Stimulated activated CD4-positive, alpha-beta T cell treated with anti-CD3 and anti-CD28 coated beads, Interleukin-1b, Interleukin-23, amount 100 ng/mL, for 1 hour (primary cell): ENCODE measurements at places on chromosomes 7 and 10.

GRCh38 chr7:127477295-127478023 is 85.0 kb upstream of the ZNF800 start:
- no peak for DNase-seq

DNA sequence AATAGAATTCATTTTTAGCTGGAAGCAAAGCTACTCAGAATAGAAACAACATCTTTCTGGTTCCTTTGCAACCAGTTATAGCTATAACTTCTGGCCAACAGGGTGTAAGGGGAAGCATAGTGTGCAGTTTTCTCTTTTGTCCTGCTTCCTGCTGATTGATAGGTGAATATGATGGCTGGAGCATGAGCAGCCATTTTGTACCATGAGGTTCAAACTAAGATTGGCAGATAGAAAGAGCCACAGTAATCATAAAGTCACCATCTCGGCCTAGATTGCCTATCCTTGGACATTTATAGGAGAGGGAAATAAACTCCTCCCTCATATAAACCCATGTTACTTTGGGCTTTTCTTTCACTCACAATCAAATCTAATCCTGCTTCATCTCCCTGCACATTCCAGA is 102.2 kb upstream of the FGFR2 start:
- no peak for DNase-seq

DNA sequence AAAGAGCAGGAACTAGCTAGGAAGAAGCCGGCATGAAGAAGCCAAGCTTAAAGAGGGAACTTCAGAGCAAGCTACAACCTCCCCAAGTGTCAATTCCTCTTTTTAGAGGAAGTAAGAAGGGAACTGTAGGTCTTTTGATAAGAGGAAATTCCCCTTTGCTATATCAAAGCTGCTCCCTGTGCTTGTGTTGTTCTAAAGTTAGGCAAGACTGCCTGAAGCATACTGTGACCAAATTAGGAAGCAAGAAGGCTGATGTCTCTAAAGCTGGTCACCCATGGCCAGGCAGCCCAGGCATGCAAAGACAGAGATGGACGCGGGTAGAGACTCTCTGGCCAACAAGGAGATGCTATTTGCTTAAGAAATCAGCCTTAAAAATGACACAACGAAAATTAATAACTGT is 87.9 kb downstream of the RNF216 start:
- DNase-seq = no peak

DNA sequence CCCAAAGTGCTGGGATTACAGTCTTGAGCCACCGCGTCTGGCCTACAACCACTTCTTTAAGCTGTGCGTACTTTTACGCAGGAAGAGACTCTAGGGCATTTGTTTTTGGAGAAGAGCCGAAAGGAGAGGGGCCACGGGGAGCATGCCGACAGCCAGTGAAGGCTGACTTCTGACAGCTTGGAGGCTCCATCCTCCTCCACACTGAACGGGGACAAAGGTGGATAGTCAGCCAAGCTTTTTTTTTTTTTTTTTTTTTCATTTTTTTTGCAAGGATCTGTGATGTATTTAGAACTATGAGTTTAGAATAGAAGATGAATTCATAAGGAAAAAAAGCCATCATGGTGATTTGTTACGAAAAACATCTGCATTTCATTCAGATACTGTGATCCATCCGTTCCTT is 221.7 kb downstream of the ARHGAP21 start:
- no peak for DNase-seq

DNA sequence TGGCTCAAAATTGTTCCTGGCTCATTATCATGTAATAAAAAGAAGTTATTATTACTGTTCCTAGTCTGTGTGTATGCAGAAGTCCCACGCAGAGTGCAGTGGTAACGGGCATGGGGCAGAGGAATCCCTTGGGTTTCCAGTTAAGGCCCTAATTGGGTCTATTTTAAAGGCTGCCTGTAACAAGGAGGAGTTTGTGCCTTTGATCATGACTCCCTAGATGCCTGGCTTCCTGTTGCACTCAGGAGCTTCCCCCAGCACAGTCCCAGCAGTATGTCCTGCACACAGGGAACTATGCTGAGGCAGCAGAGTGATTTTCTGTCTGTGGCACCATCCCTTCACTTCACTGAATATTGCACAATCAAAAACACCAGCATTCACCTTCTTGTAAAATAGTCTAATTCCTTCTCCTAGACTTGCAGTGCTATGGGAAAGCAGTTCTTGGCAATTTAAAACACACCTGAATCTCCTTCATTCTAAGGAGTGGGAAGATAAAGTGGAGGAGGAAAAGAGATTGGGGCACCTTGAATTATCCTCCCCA is 22.9 kb downstream of the SORCS1 start:
- DNase-seq = no peak

- no peak for DNase-seq
Observed at GRCh38 chr7:158075633-158076001, 512.0 kb downstream of the PTPRN2 start.
